ENCODE measurements at places on chromosomes 6 and 20.
A peak's percentile ranks its signal among the peaks of the same experiment; 100 is the strongest.

- H3K27ac ChIP-seq: no peak overlapping the region
- DNase-seq: no peak
- no peaks in the 10 kb centered on the region for H3K36me3 ChIP-seq
- H3K4me3 ChIP-seq: no peak overlapping the region
- no peaks in the 10 kb centered on the region for H3K27me3 ChIP-seq
These were observed 66.4 kb upstream of the KIF13A start for GRCh38 chr6:18053555-18054445.

DNA sequence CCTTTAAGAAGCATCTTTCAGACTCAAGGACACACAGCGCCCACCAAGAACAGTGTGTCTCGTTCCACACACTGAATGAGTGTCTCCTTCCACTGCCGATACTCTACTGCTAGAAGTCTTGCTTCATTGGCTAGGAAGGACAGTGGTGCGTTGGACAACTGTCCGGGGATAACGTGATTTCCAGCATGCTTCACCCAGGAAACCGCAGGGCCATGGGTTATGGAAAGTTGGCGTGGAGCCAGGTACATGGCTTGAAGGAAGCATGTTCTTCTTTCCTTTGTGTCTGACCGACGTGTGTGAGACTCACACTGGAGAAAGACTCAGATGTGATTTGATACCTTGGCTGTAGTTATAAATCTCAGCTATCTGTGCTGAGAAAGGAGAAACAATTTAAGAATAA lies 73.2 kb downstream of the SMOC2 start:
- no peak overlapping the region for H3K27ac ChIP-seq
- DNase-seq: no peak
- no peaks in the 10 kb centered on the region for H3K4me1 ChIP-seq
- H3K4me3 ChIP-seq: no peak overlapping the region
- no peaks in the 10 kb centered on the region for H3K27me3 ChIP-seq
- no peaks in the 10 kb centered on the region for H3K36me3 ChIP-seq

DNA sequence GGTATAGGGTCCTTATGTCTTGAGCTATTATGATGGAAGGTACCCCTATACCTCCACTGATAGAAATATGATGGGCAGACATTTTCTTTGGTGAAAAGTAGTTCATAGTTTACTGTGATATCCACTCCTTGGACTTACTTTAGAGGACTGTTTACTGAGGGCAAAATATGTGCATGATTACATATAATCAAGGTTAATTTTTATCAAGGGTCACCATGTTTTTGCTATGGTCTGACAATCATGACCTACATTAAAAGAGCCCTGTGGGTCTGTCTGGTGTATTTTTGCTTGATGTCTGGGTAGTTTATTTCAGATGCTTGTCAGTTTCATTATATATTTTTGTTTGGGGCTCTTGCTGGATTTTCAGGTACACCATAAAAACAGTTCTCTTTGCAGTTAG lies 40.1 kb downstream of the CDKAL1 start:
- no peak overlapping the region for H3K4me3 ChIP-seq
- H3K36me3 ChIP-seq: no peaks in the 10 kb centered on the region
- DNase-seq: no peak

DNA sequence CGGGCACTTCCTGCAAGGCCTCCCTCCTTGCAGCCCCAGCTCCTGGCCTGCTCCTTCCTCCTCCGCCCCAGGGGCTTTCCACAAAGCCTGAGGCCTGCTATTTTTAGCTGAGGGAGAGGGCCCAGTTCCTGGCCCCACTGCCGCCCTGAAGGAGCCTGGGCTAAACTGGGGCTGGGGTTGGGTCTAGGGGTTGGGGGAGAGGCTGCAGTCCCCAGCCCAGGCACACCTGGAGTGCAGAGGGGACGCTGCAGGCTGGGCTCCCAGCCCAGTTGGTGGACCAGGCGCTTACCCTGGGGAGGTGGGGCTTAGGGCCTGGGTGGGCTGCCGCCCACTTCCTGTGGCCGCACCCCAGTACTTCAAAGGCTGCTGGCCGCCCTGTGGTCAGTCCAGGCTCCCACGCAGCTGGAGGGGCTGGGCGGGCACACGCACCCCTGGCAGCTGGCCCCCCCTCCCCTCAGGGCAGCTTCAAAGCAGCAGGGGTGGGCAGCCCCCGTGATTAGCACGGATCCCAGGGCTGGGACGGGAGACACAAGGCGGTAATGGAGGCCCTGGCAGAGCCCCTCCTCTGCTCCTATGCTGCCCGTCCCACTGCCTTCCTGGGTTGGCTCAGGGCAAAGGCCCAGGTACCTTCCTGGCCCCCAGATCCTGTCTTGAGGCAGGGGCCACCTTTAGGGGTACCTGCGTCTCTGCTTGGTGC lies 7.1 kb upstream of the ABHD16B start:
- no peaks in the 10 kb centered on the region for H3K36me3 ChIP-seq
- peaks cover 14% of the 10 kb centered on the region for H3K4me1 ChIP-seq
- no peaks in the 10 kb centered on the region for H3K27me3 ChIP-seq
- DNase-seq: no peak
- no peak overlapping the region for H3K4me3 ChIP-seq

- H3K36me3 ChIP-seq: no peaks in the 10 kb centered on the region
- no peak overlapping the region for H3K4me3 ChIP-seq
- H3K27me3 ChIP-seq: no peaks in the 10 kb centered on the region
- H3K27ac ChIP-seq: no peak overlapping the region
- H3K4me1 ChIP-seq: no peaks in the 10 kb centered on the region
These were observed 2.6 kb upstream of the IPCEF1 start for GRCh38 chr6:154359161-154359574.

GRCh38 chr20:61353261-61354000 lies 101.4 kb downstream of the CDH4 start:
- H3K4me1 ChIP-seq: no peaks in the 10 kb centered on the region
- DNase-seq: no peak
- H3K36me3 ChIP-seq: no peaks in the 10 kb centered on the region
- H3K27me3 ChIP-seq: no peaks in the 10 kb centered on the region

GRCh38 chr6:83270971-83271719 lies 78.0 kb downstream of the RWDD2A start:
- H3K27me3 ChIP-seq: no peaks in the 10 kb centered on the region
- no peak overlapping the region for H3K4me3 ChIP-seq
- no peak for DNase-seq
- no peak overlapping the region for H3K27ac ChIP-seq
- no peaks in the 10 kb centered on the region for H3K36me3 ChIP-seq

- H3K4me1 ChIP-seq: no peaks in the 10 kb centered on the region
- no peak overlapping the region for H3K27ac ChIP-seq
- no peak overlapping the region for H3K4me3 ChIP-seq
- no peaks in the 10 kb centered on the region for H3K27me3 ChIP-seq
These were observed 96.2 kb downstream of the SMAP1 start for GRCh38 chr6:70763754-70764510.

GRCh38 chr6:47718571-47718970 lies 20.2 kb downstream of the ADGRF4 start:
- H3K4me3 ChIP-seq: no peak overlapping the region
- H3K27ac ChIP-seq: no peak overlapping the region
- no peaks in the 10 kb centered on the region for H3K4me1 ChIP-seq

DNA sequence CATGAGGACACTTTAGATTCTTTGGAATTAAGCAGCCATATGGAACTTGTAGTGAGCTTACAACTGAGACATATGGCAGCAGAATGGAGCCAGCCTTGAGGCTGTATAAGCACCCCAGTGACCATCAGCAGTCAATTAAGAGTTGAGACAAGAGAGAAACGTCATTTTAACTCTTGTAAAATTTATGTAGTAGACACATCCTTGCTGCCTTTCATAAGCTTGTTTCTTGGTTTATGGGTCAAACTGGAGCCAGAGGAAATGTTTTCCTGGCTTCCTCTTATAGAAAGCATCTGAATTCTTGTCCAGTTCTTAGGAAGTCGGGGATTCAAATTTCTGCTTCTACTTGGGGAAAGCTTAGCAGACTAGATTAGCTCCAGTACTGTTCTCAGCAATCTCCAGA lies 745.1 kb upstream of the MARCKS start:
- no peaks in the 10 kb centered on the region for H3K4me1 ChIP-seq
- H3K36me3 ChIP-seq: no peaks in the 10 kb centered on the region
- H3K27ac ChIP-seq: no peak overlapping the region

DNA sequence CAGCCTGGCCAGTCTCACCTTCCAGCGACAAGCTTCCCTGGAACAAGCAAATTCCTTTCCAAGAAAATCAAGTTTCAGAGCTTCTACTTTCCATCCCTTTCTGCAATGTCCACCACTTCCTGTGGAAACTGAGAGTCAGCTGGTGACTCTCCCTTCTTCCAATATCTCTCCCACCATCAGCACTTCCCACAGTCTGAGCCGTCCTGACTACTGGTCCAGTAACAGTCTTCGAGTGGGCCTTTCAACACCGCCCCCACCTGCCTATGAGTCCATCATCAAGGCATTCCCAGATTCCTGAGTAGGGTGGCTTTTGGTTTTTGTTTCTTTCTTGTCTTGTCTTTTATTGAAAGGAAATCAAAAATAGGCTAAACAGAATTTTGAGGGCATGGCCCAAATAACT lies 24.3 kb downstream of the MYCT1 start:
- H3K36me3 ChIP-seq: no peaks in the 10 kb centered on the region
- no peak overlapping the region for H3K4me3 ChIP-seq
- H3K27me3 ChIP-seq: no peaks in the 10 kb centered on the region
- H3K4me1 ChIP-seq: no peaks in the 10 kb centered on the region
- no peak overlapping the region for H3K27ac ChIP-seq
- DNase-seq: no peak

DNA sequence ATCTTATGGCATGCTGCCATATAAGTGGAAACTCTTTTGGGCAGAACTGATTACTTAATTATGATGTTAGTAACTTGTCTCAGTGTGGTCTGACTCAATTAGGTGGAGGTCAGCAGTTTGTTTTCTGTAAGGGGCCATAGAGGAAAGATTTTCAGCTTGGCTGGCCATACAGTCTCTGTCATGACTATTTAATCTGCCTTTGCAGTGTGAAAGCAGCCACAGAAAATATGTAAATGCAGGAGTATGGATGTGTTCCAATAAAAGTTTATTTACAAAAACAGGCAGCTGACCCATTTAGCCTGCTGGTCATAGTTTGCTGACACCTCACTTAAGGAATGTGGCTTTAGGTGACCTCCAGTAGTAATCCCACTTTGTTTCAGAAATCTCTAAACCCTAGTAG lies 700.7 kb downstream of the EPM2A start:
- H3K4me1 ChIP-seq: no peaks in the 10 kb centered on the region
- H3K4me3 ChIP-seq: no peak overlapping the region
- no peaks in the 10 kb centered on the region for H3K36me3 ChIP-seq
- H3K27ac ChIP-seq: no peak overlapping the region
- H3K27me3 ChIP-seq: no peaks in the 10 kb centered on the region
- no peak for DNase-seq

DNA sequence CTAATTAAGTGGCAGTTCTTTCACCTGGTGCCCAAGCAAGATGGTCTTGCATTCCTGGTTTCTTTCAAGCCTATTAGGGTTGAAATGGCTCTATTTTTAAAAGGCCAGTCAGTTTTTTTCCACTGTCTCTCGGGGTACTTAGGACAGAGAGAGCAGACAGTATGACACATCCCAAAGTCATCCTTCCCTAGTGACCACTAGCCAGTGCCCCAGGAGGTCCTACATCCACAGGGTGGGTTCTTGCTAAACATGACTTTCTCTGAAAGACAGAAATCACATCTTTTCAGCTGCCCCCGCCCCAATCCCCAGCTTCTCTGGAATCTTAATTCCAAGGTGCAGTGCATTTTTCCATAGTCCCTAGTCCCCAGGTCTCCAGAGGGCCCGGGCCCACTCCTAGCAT lies 192.4 kb downstream of the SLC24A3 start:
- no peak for DNase-seq
- no peaks in the 10 kb centered on the region for H3K4me1 ChIP-seq
- no peaks in the 10 kb centered on the region for H3K27me3 ChIP-seq

- H3K27me3 ChIP-seq: no peaks in the 10 kb centered on the region
- H3K4me1 ChIP-seq: no peaks in the 10 kb centered on the region
These were observed 31.7 kb upstream of the UBR2 start for GRCh38 chr6:42532038-42532669.

DNA sequence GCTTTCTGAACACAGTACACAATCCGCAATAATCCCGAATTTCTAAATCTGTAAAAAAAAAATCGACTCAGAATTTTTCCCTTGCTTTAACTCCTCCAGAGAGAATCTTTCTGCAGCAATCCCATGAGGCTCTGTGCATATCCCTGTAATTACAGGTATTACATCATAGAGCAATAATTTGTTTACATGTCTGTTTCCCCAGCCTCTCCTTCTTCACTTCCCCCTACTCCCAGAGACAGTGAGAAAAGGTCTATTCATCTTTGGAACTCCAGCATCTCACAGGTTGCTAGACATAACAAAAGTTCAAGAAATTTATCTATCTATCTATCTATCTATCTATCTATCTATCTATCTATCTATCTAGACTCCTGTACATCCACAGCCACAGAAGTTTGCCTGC lies 26.0 kb downstream of the KLHL31 start:
- no peaks in the 10 kb centered on the region for H3K27me3 ChIP-seq
- no peak overlapping the region for H3K27ac ChIP-seq
- no peaks in the 10 kb centered on the region for H3K36me3 ChIP-seq
- H3K4me3 ChIP-seq: no peak overlapping the region
- DNase-seq: no peak
- H3K4me1 ChIP-seq: peaks cover 5% of the 10 kb centered on the region

DNA sequence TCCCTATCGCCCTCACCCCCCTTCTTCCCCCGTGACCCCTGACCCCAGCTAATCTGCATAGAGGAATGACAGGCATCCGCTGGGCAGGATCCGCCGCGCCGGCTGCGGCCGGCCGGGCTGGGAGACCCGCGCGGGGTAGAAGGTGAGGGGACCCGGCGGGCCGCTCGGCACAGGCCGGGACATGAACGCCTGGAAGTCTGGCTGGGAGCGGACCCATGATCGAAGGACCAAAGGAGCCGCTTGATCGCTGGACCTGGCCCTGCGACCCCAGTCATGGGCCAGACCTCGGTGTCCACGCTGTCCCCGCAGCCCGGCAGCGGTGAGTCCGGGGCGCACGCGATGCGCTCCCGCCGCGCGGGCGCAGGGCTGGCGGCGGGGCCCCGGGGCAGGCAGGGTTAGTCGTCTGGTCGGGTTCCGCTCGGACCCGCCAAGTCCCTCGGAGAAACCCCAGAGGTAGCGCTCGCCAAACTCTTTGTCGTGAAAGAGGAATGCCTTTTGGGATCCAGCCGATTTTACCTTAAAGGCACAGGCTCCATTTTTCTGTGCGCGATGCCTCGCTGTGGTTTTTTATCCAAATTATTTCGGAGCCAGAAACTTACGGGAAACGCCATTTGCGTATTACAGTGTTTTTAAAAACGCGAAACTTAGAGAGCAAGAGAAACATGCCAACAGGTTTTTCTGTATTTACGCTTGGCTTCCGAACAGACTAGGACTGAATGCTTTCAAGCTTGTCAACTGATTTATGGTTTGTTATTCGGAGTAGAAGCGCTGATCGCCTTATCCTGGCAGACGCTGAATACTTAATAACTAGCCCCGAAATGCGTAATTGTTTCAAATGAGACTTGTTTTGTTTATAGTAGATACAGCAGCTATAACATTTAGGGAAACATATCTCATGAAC lies at the start of gene PHACTR2:
TSS of gene PHACTR2 (plus strand) at position 75 of the 901 bp plus-strand sequence. CDS start at position 274, 199 bp downstream.
- peak within 1 kb of the TSS; percentile 58 for H3K27ac ChIP-seq
- H3K4me3 ChIP-seq: peak within 1 kb of the TSS; percentile 62
- peaks cover 8% of the 10 kb centered on the region for H3K4me1 ChIP-seq
- DNase-seq: peak; percentile 54
- no peaks in the 10 kb centered on the region for H3K36me3 ChIP-seq
